ENCODE measurements at places on chromosomes 3 and 15.

DNA sequence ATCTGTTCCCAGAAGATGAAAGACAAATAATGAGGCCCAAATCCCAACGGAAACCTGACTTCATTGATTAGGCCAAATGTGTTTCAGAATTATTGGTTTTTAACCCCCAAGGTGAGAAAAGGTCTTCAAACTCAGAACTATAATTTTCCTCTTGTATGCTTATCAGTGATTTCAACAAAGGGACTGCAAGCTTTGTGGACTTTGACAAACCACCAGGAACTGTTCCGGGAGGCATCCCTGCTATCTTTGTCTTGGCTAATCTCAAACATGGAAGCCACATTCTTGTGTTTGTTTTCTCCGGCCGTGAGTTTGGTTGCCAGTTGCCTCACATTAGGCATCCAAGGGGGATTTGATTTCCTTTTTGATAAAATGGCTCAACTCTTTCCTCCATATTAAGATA, 19.5 kb downstream of the ARHGEF3 start:
- DNase-seq: no peak

DNA sequence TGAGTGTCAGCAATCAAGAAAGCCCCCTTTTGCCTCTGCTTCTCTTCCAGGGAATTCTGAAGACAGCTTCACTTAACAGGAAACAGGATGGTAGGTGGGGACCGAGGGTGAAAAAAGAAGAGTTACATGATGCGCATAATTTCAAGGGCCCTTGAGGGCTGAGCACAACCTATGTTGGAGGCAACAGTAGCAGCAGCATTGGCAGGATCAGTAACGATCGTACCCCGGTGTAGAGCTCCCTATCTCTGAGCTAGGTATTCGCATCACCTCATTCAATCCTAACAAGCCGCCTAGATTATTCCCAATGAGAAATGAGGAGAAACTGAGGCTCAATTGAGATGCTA, 432 bp upstream of the RAD54L2 start:
- DNase-seq: no peak

GRCh38 chr3:51642462-51642861, 28.6 kb upstream of the TEX264 start:
- DNase-seq: no peak

- peak; percentile 92 for DNase-seq
Measured at GRCh38 chr3:128278761-128279600, 125.7 kb downstream of the EEFSEC start.

DNA sequence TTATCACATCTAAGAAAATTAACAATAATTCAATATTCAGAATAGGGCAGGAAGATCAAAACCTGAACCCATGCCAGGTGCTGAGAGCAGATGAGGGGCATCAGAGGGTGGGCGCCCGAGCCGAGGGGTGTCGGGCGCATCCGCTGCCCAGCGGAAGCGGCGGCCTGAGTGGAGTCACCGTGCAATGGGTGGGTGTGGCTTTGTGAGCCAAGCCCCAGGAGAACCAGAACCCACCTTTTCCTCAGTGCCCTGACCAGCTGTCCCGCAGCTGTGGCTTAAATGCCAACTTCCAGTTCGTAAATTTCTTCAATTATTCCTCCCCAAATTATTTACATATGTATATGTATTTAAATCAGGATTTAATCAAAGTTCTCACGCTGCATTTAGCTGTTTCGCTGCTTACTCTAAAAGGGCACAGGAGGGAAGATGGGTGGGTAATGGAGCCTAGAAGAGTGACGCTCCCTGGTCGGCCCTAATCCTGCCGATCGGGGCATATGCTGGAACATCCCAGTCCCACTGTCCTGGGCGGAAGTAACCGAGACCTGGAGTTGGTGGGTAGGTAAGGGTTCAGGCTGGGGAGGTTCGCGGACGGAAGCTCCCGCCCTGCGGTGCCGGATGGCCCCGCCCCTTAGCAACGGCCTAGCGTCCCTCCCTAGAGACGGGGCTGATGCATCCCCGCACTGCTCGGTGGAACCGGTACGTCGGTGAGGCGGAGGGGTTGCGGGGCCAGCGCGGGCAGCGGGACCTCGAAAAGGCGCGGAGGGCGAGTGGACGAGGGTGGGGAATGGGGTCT, 1.3 kb downstream of the DNAH1 start:
- DNase-seq: peak; percentile 60

DNA sequence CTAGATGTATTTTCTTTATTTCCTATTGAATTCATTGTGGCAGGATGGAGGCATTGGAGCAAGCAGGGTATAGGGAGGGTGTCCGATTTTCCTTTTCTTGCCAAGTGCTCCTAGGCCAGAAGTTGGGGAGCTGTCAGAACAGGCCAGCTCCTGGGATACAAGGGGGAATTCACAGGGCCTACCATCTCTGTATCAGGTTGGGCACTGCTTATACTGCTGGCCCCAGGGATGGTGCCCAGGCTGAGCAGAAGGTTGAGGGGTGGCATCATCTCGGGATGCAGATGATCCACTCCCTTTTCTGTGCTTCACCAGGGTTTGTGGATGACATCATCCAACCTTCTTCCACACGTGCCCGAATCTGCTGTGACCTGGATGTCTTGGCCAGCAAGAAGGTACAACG, 79.5 kb downstream of the PCCB start:
- DNase-seq: no peak

DNA sequence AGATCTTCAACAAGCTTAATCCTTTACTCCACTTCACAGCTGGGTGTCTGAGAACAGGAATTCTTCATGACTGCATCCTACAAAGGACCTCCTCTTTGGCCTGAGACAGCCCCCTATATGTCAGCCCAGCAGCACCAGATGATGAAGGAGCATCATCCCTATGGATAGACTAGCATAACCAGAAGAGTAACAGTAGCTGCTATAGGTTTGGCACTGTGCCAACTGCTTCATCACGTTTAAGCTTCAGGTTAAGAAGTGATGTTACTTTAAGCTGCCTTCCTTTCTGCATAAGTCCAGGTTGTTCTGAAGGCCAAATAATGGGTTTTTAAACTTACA, 50.6 kb downstream of the CMSS1 start:
- no peak for DNase-seq

GRCh38 chr3:40869939-40870338, 329.4 kb upstream of the CTNNB1 start:
- no peak for DNase-seq

DNA sequence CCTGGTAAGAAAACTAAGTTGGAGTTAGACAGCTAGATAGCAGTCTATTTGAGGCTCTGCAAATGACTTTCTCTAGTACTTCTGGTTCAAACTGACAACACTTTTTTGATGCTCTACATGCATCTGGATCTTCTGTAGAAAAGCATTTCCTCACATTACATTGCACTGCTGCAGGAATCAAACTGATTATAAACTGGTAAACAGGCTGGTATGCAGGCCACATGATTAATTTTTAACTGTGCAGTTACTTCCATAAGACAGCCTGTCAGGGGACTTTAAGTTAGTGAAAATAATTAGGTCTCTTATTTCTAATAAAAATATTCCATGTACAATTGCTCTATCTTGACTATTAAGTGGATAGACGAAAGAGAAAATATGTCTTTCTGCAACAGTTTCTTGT, 550.0 kb upstream of the ALCAM start:
- DNase-seq: no peak

Data from right hindlimb (tissue), 1 donor.